Smooth muscle cell of the brain vasculature (primary cell): ENCODE measurements at places on chromosomes 13 and 19.

DNA sequence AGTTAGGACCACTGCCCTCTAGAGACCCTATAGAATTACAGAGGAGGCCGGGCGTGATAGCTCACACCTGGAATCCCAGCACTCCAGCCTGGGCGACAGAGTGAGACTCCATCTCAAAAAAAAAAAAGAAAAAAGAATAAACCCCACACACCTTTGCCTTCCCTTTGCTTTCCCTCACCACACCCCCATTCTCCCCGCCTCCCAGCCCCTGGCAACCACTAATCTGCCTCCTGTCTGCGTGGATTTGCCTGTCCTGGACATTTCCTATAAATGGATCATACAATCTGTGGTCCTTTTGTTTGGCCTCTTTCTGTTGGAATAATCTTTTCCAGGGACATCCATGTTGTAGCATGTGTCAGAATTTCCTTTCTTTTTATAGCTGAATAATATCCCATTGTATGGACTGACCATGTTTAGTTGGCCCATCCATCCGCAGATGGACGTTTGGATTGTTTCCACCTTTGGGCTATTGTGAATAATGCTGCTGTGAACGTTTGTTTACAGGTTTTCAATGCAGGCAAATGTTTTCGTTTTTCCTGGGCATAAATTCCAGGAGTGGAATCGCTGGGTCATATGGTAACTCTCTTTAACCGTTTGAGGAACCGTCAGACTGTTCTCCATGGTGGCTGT lies 15.3 kb downstream of the NACC1 start:
- no peak for DNase-seq

GRCh38 chr19:17471410-17472125 lies 1.2 kb downstream of the SLC27A1 start:
- no peak for DNase-seq

DNA sequence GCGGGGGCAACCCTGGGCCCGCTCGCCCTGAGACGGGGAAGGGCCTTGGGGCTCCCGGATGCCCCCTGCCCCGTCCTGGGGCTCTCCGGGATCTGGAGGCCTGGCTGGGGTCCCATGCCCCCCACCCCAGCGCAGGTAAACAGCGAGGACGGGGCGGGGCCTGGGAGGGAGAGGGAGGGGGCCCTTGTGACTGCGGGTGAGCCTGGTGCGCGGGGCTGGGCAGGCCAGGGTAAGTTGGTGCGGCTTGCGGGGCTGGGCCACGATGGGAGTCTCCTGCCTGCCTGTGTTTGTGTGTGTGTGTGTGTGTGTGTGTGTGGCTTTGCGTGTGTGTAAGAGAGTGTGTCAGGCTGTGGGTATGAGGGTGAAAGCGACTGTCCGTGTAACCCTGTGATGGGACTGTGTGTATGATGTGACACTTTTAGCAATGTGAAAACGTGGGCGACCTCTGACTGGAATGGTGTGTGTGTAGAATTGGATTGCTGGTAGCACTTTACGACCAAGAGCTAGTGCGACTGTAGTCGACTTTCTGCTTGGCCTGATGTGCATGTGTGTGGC lies 426 bp downstream of the KLC3 start:
- no peak for DNase-seq

GRCh38 chr19:33840783-33841182 lies 44.1 kb downstream of the KCTD15 start:
- no peak for DNase-seq

DNA sequence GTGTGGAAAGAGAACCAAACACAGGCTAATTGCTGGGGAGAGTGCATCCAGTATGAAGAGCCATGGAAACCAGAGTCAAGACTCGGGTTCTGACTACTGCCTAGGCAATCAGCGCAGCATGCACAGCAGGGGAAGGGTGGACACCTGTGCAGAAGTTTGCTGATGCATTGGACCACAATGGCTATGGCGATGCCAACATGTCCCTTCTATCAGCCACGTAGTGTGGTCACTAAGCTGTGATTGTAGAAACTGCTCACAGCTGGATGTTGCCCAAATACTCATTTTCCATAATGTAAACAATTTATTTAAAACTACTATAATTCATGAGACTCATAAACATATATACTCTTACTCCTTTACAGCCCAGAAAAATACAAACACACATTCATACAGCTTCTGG lies 1718.2 kb downstream of the EFNB2 start:
- DNase-seq = no peak

DNA sequence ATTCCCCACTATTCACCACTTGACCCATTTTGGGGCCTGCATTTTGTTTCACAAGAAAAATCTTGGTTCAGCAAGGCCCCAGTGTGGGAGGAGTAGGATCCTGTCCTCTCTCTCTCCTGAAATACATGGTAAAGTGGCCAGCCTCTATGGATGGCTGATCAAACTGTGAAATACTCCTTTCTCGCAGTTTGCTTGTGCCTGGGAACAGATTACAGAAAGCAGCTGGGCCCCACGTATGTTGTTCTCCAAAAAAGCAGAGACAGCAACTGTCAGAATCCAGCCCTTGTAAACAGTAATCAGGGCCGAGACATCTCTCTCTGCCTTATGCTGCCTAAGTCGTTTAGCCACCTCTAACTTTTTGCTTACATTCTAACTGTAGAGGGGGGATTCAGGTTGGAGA lies 61.0 kb upstream of the RAP2A start:
- DNase-seq = no peak

- DNase-seq = no peak
These were observed 41.3 kb downstream of the FLT3 start for GRCh38 chr13:28058866-28059613.
